ENCODE measurements at places on chromosomes 16 and 17.

DNA sequence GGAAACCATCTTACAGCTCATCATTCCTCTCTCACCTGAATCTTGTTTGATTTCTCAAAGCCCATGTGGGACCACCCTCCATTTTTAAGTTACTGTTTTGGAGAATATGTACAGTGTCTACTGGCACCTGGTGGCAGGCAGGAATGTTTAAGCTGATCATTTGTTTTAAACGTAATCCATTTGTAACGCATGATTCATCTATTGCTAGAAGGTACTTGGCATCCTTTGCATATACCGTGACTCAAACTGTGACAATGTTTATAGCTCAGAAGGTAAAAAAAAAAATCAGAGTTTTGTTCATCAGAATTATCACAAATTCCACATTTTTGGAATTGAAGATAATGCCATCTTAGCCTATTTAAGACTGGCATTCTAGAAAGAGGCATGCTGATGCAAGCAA, 1007.5 kb upstream of the EEF2KMT start:
- DNase-seq: peak; percentile 41

DNA sequence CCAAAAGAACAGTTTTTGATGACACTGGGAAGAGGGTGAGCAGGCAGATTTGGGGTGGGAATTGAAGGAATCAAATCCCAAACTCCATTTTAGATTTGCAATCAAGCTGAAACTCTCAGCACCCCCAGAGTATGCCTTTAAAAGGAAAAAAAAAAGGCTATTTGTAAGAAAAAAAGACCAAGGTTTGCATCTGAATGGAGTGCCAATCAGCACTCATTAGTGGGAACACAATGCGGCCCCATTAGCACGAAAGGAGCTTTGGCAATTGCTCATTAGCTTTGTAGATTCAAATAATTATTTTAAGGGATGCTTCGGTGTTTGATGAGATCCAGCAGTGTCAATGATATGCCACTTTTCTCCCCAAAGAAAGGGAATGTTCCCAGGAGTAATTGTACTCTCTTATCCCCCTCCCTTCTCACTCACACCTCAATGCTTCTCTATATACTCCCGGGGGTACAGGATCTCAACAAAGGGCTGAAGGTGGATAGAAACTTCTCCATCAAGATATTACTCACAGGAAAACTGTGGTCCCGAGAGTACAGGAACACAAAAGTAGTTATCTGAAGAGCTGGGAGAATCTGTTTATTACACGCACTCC, 32.2 kb downstream of the CHP2 start:
- DNase-seq: no peak

GRCh38 chr17:42522263-42522790, 13.7 kb upstream of the NAGLU start:
- DNase-seq: no peak

GRCh38 chr16:57017251-57017650, 27.9 kb downstream of the NLRC5 start:
- no peak for DNase-seq

- DNase-seq: no peak
Measured at GRCh38 chr17:57538736-57539456, 206.2 kb downstream of the CCDC182 start.

DNA sequence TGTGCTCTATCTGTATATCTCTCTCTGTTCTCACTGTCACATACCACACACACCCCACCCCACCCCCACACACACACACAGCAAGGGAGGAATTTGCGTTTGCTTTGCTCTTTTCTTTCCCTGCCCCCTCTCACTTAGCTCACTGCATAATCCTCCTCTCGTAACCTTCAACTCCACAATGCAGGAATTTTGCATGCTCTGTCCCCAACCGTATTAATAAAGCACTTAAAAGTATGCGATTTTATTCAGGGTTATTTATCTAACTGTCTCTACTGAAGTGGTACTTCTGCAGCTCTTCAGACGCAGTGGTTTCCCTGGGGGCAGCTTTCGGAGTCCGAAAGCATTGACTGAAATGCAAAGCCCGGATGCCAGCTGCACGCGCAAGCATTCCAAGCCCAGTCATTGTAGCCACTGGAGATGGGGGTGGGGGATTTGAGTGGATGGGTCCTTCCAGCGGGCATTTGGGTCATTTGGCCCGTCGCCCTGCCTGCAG, 105.4 kb upstream of the RBFOX1 start:
- DNase-seq: no peak

DNA sequence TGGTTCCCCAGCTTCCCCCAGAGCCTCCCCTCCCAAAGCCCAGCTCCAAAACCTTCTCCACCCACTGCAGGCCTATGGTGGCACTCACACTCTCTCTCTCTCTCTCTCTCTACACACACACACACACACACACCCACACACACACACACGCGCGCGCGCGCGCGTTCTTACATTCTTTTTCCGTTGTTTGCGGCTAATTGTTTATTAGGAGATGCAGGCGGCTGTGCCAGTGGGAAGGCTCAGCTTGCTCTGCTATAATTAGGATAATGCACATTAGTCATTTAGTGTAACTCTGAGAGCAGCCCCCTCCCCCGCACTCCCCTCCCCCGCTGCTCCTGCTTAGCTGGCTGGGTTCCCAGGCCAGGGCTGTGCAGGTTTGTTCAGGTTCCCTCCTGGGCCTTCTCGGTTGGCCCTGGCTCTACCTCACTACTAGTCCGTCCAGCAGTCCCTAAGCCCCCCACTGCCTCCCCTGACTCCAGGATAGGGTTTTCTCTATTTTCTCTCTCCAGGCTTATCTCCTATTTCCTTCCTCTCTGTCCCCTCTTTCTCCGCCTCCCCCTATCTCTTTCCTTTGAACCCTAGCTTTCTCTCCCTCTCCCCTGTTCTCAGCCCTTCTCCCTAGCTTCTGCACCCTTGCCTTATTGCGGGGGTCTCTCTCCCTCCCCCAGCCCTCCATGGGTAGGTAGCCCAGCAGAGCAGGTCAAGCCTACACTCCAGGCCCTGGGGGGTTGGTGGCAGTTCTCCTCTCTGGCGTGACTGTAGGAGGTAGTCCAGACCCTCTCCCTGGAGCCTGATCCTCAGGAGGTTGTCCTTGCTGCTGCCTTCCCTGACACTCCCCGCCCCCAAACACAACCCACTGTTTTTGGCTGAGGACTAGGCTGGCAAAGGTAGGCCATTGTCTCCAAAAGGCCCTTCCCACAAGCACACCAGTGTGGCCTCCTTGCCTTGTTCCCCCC, 34.0 kb downstream of the TMEM132E start:
- no peak for DNase-seq

DNA sequence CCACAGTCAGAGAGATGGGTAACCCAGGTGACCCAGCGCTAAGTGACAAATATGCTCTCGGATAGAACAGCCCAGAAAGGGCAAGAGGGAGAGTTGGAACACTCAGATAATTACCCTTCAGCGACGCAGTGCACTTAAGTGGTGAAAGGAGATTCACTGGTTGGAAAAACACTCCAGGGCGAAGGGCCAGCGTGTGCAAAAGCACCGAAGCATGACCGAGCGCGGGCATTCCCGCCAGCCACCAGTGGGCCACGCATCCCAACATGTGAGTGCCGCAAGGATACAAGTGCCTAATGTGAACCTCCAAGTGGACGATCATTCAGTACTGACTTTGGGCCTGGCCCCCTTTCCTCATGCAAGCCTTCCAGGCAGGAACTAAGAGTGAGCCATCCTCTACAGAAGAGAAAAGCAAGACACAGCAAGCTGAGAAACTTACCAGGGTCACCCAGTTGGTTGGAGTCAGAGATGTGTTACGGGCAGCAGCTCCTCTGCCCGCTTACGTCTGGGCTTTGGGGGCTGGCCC, 258.4 kb downstream of the C16orf95 start:
- no peak for DNase-seq

DNA sequence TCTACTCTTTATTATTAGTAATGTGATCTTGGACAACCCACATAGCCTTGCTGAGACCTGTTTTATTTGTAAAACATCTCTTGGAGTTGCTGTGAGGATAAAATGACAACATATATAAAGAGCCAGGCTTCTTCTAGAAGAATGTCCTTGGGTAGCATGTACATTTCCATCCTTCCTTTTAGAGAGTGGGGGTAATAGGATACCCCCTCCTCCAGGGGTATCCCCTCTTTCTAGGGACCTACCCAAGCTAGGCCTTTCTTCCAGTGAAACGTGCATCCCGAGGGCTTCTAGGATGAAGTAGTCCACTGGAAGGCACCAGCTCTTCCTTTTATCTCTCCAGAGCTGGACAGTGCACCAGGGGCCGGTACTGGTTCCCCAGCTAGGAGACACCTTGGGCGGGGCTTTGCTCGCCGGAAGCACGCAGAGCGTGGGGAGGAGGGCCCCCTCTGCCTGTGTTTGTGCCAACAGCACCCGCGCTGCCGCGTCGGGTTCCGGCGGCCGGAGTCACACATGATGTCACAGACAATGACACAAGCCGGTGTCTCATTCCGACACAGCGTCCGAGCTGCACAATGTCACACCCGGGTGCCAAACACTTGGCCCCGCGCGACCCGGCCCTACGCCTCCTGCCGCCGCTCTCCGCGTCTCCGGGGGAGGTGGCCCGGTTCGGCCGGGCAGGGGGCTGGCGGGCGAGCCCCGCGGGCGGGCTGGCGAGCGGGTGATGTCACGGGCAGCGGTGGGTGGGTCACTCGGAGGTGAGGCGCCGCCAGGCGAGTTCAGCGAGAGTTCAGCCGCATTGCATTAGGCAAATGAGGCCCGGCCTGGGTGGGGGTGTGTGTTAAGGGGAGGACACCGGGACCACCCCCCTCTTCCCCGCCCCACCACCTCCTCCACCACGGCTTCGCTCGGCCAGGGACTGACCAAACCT, 23.4 kb downstream of the GJD3 start:
- peak; percentile 89 for DNase-seq

Measured in HFFc6 (cell line).